ENCODE measurements at places on chromosomes 4 and X.

GRCh38 chrX:75229774-75230173, 44.1 kb upstream of the UPRT start:
- no peak for DNase-seq

- DNase-seq: peak; percentile 57
These were observed 28.5 kb upstream of the FGF2 start for GRCh38 chr4:122798101-122798500.

- no peak for DNase-seq
These were observed 66.1 kb downstream of the PHKA2 start for GRCh38 chrX:18917831-18918230.

DNA sequence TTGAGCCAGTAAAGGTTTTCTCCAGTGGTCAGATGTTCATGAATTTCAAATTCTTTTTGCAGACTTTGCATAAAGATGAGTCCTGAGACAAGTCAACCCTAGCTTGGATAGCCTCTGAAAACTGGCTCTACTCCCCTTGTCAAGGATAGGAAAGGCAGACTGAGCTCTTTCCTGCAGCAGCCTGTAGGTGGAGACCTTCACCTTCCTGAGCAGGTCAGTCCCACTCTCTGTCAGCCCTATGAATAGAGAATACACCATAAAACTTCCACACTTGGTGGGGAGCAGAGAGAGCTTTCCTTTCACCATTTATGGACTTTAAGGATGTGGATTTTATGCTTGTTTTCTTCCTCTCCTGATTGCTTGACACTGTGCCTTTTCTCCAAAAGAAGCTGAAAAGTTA, 41.9 kb downstream of the PCDH19 start:
- DNase-seq: no peak

DNA sequence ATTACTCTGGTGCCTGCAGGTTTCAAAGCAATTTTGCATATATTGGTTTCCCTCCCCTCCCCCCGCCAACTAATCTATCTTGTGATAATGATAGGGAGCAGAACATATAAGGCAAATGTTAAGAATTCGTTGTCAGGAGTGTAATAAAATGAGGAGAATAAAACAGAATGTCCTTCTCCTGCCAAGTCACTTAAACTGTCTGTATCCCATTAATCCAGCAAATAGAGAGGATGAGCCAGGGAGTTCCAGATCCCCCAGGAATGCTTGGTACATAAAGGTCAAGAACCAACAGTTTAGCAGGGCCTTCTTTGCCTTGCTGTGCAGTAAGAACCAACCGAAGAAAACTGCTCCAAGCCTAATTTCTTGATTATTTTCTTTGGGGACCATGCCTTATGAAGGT, 141.4 kb downstream of the AMELX start:
- DNase-seq: no peak

DNA sequence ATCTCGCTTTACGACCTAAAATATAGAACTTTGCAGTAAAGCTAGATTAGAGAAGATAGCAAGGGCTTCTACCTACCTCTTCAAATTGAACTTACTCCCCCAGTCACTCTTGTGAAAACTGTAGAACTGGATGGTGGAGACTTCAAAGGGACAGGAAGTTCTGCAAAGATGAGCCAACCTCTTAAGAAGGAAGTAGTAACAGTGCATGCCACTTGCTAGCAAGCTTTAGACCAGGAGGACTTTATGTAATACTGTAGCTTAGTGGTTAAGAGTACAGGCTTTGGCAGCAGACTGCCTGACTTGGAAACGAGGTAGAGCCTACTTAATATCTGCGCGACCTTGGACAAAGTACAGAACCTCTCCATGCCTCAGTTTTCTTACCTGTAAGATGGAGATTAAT, 27.5 kb upstream of the VBP1 start:
- DNase-seq: no peak

Data from prostate gland (tissue), 2 donors.